Stimulated activated CD4-positive, alpha-beta T cell treated with anti-CD3 and anti-CD28 coated beads, Interleukin-12 subunit alpha, Interleukin-12 subunit beta, amount 100 ng/mL, for 24 hours (primary cell): ENCODE measurements at places on chromosomes 4 and X.

DNA sequence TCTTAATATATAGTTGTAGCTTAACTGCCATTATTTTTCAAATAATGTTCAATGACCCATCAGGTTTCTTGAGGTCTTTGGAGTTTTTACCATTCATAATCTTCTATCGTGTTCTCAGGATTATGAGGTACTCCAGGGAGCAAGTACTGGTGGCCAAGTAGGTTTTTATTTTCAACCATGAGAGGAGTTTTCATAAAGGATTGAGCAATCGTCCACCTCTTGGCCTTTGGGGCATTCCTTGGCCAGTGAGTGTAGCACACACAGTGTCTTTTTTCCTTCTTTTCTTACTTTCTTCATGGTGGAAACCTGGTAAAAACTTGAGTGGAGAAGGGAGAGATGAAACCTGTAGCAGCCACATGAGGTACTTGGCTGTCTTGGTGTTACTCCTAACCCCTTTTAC lies 567.0 kb upstream of the NR3C2 start:
- DNase-seq: no peak

DNA sequence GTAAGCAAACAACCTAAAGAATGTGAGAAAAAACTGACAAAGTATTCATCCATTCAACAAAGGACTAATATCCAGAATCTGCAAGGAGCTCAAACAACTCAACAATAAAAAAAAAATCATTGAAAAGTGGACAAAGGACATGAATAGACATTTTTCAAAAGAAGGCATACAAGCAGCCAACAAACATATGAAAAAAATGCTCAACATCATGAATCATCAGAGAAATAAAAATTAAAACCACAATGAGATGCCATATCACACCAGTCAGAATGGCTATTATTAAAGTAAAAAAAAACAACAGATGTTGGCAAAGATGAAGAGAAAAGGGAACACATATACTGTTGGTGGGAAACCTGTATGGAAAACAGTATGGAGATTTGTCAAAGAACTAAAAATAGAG lies 120.7 kb upstream of the ADGRL3 start:
- no peak for DNase-seq

GRCh38 chrX:1500701-1501624 lies 36.0 kb downstream of the P2RY8 start:
- no peak for DNase-seq

DNA sequence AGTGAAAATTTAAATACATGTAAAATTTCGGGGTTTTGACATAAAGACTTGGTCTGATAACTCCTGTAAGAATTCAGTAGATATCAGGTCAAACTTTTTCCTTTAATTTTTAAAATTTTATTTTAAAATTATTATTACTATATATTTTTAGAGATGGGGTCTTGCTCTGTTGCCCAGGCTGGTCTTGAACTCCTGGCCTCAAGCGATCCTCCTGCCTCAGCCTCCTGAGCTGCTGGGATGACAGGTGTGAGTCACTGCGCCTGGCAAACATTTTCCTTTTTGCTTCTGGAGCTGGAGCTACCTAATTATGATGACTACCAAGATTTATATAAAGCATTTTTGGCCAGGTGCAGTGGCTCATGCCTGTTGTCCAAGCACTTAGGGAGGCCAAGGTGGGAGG lies 37.3 kb downstream of the KLHL15 start:
- no peak for DNase-seq

DNA sequence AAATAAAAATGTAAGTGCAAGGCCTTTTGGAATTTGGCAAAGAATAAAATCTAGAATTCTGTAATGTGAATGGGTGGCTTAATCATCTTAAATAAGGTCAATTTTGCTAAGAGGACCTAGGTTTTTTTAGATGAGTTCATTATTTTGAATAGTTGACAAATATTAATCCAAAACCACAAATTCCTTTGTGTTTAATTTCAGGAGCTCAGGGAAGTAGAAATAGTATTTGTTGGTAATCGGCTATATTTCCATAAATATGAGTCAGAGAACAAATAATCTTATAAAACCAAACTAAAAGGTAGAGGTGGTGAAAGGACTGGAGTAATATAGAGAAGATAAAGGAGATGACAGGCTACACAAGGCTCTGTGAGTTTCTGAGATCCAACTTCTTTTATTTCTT lies 190.4 kb upstream of the TLL1 start:
- DNase-seq: no peak

DNA sequence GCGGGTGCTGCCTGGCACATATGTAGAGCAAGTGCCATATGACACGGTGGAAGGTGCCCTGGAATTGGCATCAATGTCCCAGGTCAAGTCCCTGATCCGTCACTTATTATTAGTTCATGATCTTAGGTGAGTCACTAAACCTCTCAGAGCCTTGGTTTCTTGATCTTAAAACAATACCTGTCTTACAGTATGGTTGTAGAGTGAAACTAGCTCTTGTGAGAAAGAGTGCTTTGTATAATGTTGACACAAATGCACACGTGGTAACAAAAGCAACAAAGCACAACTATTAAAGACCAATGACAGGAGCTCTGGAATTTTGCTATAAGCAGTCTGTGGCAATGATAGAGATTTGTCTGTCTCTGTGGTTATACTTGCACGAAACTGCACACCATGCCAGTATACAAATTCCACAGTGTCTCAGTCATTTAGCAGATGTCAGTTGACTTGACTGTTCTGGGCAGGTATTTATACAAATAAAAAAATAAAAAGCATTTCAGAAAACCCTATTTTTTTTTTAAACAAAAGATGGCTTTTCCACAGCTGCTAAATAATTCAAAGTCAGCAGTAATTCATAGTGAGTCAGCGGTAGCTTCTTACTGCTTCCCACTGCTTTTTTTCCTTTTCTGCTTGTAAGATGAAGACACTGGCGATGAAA lies 19.7 kb upstream of the ACSL1 start:
- DNase-seq: no peak

DNA sequence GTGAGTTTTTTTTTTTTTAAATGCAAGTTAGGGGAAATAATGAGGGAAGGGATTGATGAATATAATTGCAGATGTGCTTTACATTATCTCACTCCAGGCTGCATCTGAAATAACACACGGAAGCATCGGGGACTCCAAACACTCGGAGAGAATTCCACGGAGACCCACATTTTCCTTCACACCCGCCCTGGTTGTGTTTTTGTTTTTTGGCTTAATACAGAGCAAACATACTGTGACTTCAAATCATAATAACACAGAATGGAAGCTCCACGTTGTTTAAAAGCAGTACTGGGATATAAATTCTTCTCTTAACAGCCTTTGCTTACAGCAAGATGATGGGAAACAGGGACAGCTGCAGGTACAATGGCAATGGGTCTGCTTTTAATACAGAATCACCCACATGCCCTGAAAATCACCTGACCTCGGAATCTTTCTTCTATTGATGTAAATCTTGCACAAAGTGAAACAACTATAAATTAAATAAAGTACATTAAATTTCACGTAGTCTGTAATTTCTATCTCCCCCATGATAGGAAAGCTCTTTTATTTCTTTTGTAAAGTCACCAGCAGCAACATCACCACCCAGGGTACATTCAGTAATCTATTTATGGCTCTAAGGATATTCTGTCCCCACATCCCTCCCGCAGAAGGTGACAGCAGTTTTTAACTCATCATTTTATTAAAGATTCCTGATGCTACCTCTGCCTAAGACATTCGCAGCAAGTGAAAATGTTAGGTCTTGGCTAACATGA lies 119.3 kb downstream of the ZNF827 start:
- no peak for DNase-seq

- no peak for DNase-seq
Measured at GRCh38 chr4:94459462-94460161, 7.9 kb downstream of the PDLIM5 start.

GRCh38 chrX:136048446-136048845 lies 63.2 kb downstream of the SLC9A6 start:
- DNase-seq: no peak

DNA sequence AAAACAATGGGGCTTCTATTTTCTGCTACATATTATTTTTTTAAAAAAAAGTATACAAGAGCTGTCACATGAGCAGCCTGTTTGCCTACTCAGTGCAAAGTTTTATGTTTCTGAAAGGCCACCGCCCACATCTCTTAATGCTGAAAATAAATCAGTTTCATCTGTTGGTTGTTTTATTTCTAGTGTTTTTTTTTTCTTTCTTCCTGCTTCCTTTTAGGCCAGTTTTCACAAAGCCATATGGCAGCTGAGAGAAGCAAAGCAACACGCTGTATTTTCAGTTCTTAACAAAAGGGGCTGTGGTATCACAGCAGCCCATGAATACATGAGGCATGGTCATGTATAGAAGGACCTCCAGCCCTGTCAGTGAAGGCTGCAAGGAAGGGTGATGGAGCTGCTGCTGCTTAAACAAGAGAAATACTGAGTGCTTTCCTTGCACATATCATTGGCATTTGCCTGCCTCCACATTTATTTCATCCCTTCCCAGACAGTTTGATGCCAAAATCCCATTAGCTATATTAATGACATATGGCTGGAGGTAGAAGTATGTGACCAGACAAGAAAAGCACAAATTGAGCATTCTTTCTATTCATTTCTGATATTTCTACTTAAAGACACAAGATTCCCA lies 172.5 kb downstream of the PCDH18 start:
- DNase-seq: no peak
